ENCODE measurements at places on chromosomes 5 and 9. TPM values are rescaled to one million over a fixed set of nuclear protein-coding genes. Genes with fewer than 3 reads are reported as not detected.

- no peaks in the 10 kb centered on the region for H3K4me1 ChIP-seq
- H3K4me3 ChIP-seq, result no peak overlapping the region
- no peaks in the 10 kb centered on the region for H3K36me3 ChIP-seq
- no peak for DNase-seq
- H3K27me3 ChIP-seq, result peaks cover 5% of the 10 kb centered on the region
These were observed 374.9 kb upstream of the IRX4 start for GRCh38 chr5:2257326-2258244.

DNA sequence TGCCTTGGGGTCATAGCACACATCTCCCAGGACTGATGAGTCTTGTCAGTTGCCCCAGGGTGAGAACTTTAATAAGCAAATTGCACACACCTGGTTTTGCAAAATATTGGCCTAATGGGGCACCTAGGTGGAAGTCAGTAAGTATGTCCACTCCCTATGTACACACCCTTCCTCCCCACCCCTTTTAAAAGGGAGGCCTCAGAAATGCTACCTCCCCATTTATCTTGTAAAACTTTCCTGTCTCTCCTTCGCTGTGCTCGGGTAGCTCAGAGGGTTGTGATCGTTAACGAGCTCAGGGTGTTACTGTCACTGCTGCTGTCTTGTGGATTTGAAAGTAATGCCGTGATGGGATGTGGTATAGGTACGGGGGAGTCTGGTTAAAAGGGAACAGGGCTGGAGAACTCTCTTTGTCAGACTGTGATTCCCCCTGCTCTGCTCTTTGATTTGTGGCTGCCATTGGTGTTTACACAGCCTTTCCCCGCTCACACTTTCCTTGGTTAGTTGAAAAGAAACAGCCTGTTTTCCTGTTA lies 26.2 kb downstream of the ZNF462 start:
- H3K27ac ChIP-seq, result peak overlapping the region; percentile 60
- peaks cover 80% of the 10 kb centered on the region for H3K4me1 ChIP-seq
- H3K27me3 ChIP-seq, result no peaks in the 10 kb centered on the region
- no peak for DNase-seq
- H3K36me3 ChIP-seq, result no peaks in the 10 kb centered on the region
- H3K4me3 ChIP-seq, result no peak overlapping the region

DNA sequence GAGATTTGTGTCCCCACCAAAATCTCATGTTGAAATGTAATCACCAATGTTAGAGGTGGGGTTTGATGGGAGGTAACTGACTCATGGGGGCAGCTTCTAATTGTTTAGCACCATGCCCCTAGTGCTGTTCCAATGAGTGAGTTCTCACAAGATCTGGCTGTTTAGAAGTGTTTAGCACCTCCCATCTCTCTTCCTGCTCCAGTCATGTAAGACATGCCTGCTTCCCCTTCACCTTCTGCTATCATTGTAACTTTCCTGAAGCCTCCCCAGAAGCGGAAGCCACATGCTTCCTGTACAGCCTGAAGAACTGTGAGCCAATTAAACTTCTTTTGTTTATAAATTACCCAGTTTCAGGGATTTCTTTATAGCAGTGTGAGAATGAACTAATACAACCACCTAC lies 170.5 kb downstream of the NDUFS4 start:
- H3K4me1 ChIP-seq, result no peaks in the 10 kb centered on the region
- no peaks in the 10 kb centered on the region for H3K36me3 ChIP-seq
- H3K27me3 ChIP-seq, result no peaks in the 10 kb centered on the region
- DNase-seq, result no peak

GRCh38 chr5:72308853-72309191 lies 11.2 kb downstream of the MRPS27 start:
- DNase-seq, result no peak
- H3K36me3 ChIP-seq, result peaks cover 21% of the 10 kb centered on the region
- peak overlapping the region; percentile 54 for H3K4me3 ChIP-seq
- H3K27ac ChIP-seq, result no peak overlapping the region

Gene GAS1
- 22.8 TPM for total RNA-seq

All from suprapubic skin (tissue), 4 donors.